ENCODE measurements at places on chromosomes 6 and 20.
A peak's percentile ranks its signal among the peaks of the same experiment; 100 is the strongest.

DNA sequence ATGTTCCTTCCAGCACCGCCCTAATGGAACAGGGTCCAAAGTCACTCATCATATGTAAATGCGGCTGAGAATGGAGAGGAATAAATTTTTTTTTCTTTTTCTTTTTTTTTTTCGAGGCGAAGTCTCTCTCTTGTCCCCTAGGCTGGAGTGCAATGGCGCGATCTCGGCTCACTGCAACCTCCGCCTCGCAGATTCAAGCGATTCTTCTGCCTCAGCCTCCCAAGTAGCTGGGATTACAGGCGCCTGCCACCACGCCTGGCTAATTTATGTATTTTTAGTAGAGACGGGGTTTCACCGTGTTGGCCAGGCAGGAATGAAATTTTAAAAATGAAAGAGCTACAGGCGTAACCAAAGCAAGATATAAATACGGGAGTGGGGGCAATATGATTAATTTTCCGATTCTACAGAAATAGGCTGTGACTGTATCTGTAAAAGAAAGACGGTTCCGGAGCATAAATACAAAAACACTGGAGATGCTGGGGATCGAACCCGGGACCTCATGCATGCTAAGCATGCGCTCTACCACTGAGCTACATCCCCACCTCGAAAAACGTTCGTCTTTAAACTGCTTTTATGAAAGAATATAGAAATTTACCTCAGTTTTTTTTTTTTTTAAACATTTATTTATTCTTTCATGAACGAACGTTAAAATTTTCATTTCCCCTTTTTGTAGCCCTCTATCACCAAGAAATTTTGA is 132.2 kb downstream of the GPX5 start:
- DNase-seq = peak; percentile 72

DNA sequence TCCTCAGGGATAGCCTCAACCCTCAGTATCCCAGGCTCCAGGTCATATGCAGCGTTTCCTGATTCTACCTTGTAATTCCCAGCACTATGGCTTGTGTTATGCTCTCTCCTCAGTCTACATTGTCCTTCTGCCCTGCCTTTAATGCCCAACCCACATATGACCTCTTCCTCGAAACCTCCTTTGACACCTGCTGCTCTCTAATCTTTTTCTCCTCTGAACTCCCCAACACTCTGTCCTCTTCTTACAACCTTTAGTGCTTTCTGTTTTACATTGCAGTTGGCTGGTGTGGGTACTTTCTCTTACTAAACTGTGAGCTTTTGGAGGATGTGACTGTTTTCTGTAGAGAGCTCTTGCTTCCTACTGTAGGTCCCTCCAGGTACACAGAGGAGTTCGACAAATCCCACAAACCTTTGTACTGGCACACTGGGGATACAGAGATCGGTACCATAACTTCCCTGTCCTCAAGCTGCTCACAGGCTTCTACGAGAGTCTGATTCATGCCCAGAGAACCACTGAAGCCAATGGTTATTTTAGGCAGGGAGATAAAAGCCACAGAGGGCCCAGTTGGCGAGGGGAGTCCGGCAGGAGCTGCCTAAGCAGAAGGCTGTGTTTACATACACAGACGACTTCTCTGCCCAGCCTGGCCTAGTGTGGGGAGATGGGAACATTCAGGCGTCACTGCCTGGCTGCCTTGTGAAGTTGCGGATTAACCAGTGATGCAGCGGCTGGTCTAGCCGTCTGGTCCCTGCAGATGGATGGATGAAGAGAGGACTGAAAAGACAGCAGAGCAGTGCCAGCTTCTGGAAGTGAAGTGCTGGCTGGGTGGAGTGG is 8.4 kb upstream of the EPB41L1 start:
- DNase-seq = peak; percentile 71

DNA sequence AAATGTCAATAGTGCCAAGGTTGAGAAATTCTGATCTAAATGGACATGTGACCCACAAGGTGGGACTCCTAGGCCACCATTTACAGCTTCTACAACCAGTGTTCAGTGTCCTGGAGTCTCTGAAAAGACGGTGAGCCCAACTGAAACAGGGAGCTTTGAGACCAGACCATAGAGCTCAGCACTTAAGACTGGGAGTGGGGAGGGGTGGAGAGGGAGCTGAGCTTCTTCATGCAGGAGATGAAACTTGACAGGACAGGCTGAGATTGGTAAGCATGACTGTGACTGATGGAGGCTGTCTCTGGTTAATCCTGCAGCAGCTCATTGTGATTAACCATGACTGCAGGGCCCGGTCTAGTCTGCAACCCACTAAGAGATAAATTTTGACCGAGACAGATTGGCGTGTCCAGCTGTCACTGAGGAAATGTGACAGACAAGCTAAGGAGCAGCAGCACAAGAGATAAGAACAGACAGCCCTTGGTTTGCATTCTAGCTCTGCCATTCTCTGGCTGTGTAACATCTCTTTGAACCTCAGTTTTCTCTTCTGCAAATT is 1.4 kb upstream of the AAR2 start:
- DNase-seq = no peak

DNA sequence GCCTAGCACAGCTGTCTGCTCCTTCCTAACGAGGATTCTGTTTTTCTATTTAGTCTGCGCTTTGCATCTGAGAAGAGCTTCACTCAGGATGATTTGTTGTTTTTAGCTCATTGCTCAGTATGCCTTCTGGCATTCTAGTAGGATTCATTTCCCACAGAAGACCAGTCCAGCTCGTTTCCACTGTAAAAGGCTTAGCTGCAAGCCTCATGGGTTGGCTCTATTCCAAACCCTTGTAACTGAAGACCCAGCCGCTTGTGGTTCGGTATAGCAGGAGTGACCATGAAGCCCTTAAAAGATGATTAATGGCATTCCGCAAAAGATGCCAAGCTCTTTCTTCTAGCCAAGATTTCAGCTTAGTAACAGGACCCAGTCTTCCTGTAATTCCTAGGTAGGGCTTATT is 7.2 kb downstream of the ADGRF1 start:
- peak; percentile 39 for DNase-seq

DNA sequence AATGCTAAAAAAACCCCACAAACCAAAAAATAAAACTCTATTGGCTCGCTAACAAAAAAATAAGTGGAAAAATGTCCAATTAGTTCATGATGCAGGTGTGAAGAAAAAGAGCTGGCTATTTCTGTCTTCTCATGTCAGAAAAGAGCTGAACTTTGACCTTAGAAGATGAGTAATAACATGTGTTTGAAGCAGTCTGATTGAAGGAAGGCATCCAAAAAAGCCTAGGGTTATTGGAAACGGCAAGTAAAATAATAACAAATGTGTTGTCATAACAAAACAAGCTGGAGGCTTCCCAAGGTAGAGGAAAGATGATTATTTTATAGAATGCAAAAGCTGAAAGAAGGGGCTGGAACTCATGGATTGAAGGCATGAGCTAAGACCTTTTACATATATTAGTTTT is 94.4 kb upstream of the FAM184A start:
- no peak for DNase-seq

GRCh38 chr20:21096321-21097043 is 9.7 kb downstream of the LINC00237 start:
- peak; percentile 54 for DNase-seq

- DNase-seq = no peak
These were observed 227.9 kb upstream of the MARCKS start for GRCh38 chr6:113629256-113629655.

- no peak for DNase-seq
These were observed 241.1 kb downstream of the FOXC1 start for GRCh38 chr6:1850840-1851157.

- no peak for DNase-seq
These were observed 1.5 kb downstream of the SYNDIG1 start for GRCh38 chr20:24470746-24471582.

GRCh38 chr20:45968801-45969711 is 2.9 kb downstream of the ZNF335 start:
- no peak for DNase-seq
